Cardiac fibroblast (primary cell): ENCODE measurements at places on chromosomes 16 and 17.

DNA sequence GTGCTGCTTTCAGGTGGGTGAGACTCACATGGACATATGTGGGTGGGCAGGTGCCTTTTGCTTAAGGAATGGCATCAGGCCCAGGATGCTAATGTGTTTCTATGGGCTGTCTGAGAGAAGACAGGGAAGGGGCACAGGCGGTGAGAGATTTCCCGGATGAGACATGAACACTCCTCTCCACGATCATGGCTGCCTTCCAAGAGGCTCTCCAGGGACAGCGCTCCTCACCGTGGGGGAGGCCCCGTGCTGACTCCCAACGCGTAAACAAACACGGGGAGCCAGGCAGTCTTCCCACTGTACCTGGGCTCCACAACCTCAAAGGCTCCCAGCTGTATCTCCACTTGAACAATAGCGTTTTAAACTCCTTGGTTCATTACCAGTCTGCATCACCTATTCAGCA is 42.8 kb downstream of the CDK5R1 start:
- peak; percentile 14 for DNase-seq

GRCh38 chr16:47722046-47722445 is 260.9 kb downstream of the PHKB start:
- no peak for DNase-seq

DNA sequence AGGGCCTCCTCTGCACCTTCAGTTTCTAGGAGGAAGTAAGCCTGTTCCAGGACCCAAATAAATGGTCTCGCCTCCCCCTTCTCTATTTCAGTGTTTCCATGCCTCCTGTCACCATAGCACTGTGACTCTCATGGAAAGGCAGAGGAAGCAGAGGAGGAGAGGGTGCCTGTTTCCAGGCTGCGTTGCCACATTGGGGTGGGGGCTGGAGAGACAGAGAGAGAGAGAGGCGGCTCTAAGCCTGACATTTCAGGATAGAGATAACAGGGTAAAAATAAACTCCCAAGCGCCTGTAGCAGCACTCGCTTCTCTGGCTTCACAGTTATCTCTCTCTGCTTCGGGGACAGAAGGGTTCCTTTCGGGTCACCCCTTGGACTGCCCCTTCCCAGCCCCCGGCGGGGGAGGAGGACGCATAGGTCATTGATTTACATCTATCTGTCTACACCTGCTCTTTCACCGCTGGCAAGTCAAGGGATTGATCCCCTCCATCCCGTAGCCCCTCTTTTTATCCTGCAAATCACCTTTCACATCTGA is 71.2 kb upstream of the MRTFB start:
- no peak for DNase-seq

- no peak for DNase-seq
Measured at GRCh38 chr16:27106305-27106704, 39.6 kb downstream of the C16orf82 start.

GRCh38 chr17:17216776-17217175 is 10.6 kb upstream of the PLD6 start:
- no peak for DNase-seq

- DNase-seq, result no peak
Measured at GRCh38 chr16:12489357-12489990, 314.2 kb downstream of the CPPED1 start.

DNA sequence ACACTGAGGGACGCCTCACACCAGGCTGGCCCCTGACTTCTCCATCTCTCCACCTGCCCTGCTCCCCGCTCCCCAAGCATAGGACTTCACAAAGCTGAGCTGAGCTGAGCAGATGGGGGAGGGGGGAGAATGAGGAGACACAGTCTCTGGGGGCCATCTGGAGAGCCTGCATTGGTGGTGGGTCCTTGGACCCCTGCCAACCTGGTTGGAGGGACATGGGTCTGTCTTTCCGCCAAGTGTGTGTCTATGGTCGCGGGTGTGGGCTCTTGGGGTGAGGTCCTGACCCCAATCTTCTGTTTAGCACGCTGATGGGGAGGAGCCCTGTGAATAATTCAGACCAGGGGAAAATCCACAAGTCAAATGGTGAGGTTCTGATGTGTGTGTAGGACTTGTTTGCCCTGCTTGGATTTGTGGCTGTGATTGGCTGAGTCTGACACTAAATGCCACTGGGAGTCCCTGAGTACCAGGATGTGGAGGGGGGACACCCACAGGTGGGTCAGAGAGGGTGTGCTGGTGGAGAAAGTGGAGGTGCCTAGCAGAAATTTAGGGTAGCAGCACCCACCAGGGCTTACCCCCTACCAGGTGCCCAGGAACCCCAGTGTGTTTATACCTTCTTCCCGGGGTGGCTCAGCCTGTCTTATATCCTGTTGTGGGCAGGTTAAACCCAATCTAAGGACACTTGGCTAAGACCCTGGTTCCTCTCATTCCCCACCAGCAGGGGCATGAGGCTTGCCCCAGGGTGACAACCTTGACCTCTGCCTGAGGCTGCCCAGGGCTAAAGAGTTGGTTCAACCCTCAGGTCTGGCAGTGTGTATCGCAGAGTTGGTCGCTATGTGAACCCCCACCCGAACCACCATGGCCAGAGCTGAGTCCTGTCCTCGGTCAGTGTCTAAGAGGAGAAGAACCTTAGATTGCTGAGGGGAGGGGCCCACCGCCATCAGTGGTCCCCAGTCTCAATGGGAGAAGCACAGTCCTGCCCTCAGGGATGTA is 2.1 kb downstream of the FMNL1 start:
- no peak for DNase-seq

- DNase-seq, result no peak
Measured at GRCh38 chr17:72446525-72447250, 325.9 kb downstream of the SOX9 start.

DNA sequence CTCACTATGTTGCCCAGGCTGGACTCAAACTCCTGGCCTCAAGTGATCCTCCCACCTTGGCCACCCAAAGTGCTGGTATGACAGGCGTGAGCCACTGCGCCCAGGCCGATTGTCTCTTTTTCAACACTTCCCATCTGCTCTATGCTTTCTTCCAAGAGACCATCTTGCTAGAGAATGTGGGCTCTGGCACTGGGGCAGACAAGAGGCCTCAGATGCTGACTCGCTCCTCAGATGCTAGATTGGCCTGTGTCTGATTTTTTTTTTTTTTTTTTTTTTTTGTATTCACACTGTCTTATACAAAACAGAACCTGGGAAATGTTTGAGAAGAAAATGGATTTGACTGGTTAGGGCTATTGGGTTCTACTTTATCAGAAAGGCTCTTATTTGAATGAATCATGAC is 58.2 kb downstream of the CYB5D2 start:
- no peak for DNase-seq

- no peak for DNase-seq
Measured at GRCh38 chr17:11889266-11889665, 108.0 kb downstream of the ZNF18 start.

- peak; percentile 66 for DNase-seq
Measured at GRCh38 chr16:24525970-24526559, 13.3 kb upstream of the RBBP6 start.

GRCh38 chr17:8557176-8557806 is 73.2 kb downstream of the MYH10 start:
- no peak for DNase-seq

DNA sequence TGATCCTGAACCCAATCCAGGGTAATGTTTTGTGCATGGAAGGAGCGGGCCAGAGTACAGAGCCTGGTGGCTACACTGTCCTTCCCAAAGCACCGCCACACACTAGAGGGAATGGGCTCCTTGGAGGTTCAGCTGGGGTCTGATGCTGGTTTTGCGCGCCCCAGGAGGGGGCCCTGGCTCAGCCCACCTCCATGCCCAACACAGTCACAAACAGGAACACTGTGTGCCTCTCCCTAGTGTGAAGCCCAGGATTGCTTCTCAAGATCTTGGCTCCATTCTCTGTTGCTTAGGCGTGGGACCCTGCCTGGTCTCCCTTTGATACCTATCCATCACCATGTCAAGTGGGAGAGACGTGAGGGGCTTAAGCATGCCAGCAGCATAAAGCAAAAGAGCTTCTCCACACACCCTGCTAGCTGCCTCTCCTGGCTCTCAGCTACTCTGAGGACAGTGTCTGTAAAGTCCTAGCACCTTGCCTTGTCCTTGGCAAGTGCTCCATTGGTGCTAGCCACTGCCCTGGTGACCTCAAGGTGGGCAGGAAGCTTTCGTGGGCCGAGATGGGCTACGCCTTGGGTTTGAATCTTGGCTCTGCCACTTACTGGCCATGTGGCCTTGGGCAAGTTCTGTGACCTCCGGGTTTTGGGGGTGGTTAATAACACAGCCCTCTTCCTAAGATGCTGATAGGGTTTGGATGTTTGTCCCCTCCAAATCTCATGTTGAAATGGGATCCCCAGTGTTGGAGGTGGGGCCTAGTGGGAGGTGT is 122.2 kb downstream of the C16orf78 start:
- DNase-seq, result no peak

- no peak for DNase-seq
Measured at GRCh38 chr17:5919089-5919488, 151.1 kb upstream of the WSCD1 start.
